ENCODE measurements at places on chromosomes 7 and 10.

DNA sequence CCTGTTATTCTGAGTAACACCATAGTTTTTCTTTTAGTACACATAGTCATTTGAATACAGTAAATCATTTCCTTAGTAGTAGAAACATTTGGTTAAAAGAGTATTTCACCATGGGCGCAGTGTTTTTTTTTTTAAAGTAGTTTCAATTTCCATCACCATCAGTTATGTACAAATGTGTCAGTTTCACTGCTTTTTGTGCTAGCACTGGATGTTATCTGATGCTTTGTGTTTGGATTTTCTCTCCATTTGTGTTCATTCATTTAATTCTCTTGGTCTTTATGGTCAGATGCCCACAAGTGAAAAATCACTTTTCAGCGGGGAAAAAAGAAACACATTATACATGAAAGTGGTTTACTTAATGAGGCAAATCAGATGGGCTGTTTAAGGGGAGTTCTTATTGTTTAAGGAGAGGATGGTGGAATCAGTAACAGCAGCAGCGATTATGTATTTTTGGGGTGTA lies 16.0 kb upstream of the HK1 start:
- no peak for DNase-seq

- DNase-seq, result no peak
These were observed 26.2 kb downstream of the VSIR start for GRCh38 chr10:71747039-71747531.

DNA sequence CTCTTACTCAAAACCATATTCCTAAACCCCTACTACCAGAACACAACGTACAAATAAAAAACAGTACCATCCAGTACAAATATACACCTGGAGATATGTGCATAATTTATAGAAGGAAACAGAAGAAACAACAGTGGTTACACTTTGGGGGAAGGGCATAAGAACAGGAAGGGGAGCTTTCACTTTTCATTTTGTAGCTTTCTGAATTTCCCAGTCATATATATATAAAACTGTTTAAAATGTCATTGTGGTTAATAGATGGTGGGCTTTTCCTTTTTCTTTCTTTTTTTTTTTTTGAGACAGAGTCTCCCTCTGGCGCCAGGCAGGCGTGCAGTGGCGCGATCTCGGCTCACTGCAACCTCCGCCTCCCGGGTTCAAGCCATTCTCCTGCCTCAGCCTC lies 47.2 kb downstream of the MALSU1 start:
- no peak for DNase-seq

DNA sequence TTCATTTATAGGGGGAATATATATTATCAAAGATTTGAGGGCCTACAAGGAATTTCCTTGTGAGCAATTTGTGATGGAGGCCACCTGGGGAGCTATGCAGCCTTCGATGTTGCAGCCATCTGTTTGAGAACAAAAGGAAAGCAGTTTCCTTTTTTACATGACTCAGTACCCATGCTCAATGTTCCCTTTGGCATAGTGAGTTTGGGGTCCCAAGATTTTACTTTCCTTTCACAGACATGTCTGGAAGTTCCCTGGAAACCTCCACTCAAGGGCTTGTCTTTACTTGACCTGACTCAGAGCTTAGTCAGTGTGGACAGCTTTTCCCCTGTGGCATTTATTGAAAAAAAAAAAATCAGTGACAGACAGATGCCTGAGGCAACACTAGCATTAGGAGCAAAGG lies 73.5 kb upstream of the VIPR2 start:
- DNase-seq, result no peak

DNA sequence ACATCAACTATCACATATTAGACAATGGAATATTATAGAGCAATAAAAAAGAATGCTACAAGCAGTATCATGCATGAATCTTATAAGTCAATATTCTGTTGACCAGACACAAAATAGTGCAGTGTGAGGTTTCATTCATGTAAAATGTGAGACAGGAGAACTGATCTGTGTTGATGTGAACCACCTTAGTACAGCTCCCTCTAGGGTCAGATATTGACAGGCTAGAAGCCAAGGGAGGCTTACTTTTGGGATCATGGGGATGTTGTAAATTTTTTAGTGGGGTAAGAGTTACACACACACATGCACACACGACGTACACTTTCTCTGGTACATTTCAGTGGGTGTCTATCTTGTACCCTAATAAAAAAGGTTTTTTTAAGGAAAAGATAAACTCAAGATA lies 231.6 kb upstream of the FOXK1 start:
- no peak for DNase-seq

GRCh38 chr7:90586091-90586490 lies 10.0 kb upstream of the CDK14 start:
- DNase-seq, result no peak
